Kasumi-1 (cell line): ENCODE measurements at places on chromosomes 4 and X.

GRCh38 chrX:134868771-134869495 is 121.9 kb upstream of the SMIM10 start:
- no peak for DNase-seq

GRCh38 chr4:117302226-117302625 is 216.8 kb upstream of the TRAM1L1 start:
- DNase-seq = no peak

GRCh38 chr4:172950990-172951389 is 217.6 kb upstream of the GALNT7 start:
- no peak for DNase-seq

DNA sequence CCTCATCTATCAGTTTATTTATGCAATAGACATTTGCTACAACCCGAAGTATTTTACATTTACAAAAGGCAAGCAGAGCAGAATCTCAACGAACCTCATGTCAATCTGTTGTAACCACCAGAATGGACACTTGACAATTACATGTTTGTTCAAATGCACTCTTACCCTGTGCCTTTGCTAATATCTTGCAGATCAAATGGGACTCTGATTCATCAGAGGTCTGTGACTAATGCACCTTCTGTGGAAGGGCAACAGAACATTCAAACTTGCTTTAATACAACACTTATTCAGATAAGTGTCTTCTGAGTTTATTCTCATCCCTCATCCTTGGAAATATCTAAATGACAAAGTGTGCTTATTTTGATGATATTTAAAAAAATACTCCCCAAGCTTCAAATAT is 644.7 kb upstream of the PCDH10 start:
- no peak for DNase-seq

GRCh38 chr4:151540728-151541388 is 131.9 kb downstream of the FHIP1A start:
- DNase-seq = no peak

GRCh38 chrX:45743081-45743533 is 542.4 kb upstream of the DIPK2B start:
- DNase-seq = peak; percentile 17
